Heart left ventricle (tissue), 16 donors: ENCODE measurements at places on chromosomes 2 and 18. TPM values are rescaled to one million over a fixed set of nuclear protein-coding genes. Genes with fewer than 3 reads are reported as not detected.

Gene LMAN1
- polyA plus RNA-seq: 50.5 TPM

Gene ATF2
- 11.2 TPM for polyA plus RNA-seq

Gene IL1F10
- polyA plus RNA-seq: not detected

Gene ZAP70
- 0.58 TPM for polyA plus RNA-seq

Gene FAM124B
- polyA plus RNA-seq: 4.0 TPM

Gene NT5DC4
- polyA plus RNA-seq: not detected

Gene SLC23A3
- 0.84 TPM for polyA plus RNA-seq

Gene PSMA8
- not detected for polyA plus RNA-seq

Gene NMUR1
- polyA plus RNA-seq: 0.10 TPM

Gene LOXL3
- polyA plus RNA-seq: 1.5 TPM

Gene NOL4
- polyA plus RNA-seq: not detected

Gene IL18R1
- polyA plus RNA-seq: 3.4 TPM

Gene C2orf78
- not detected for polyA plus RNA-seq

Gene SP9
- not detected for polyA plus RNA-seq

Gene COQ10B
- polyA plus RNA-seq: 38.5 TPM

Gene ALK
- not detected for polyA plus RNA-seq

Gene CHCHD5
- 32.2 TPM for polyA plus RNA-seq

Gene UGT1A1
- 0.03 TPM for polyA plus RNA-seq

Gene HNRNPLL
- 6.9 TPM for polyA plus RNA-seq

Gene FBXO36
- 1.7 TPM for polyA plus RNA-seq

Gene REG1B
- polyA plus RNA-seq: 0.69 TPM

Gene LGALSL
- 5.6 TPM for polyA plus RNA-seq

Gene DLGAP1
- 0.11 TPM for polyA plus RNA-seq

Gene RBFA
- polyA plus RNA-seq: 15.7 TPM

Gene RNU2-63P
- not detected for polyA plus RNA-seq

Gene BCL2
- 4.5 TPM for polyA plus RNA-seq
